ENCODE measurements at places on chromosomes 2 and 18.

GRCh38 chr2:25895610-25896009 is 17.3 kb upstream of the ASXL2 start:
- DNase-seq = no peak

DNA sequence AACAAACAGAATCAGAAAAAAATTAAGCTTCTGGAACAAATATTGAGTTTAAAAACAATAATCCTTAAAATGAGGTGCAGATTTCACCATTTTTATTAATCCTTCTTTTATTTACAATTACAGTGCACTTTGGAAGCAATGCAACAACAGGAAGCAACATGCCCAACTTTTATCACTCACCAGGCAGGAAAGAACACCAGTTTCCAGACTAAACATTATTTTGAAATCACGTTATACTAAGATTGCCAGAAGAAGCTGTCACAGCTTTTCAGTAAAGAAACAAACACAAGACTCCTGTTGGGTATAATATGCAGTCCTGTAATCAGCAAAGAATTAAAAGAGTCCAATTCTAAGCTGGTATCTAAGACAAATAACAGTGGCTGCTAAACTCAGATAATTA is 137.9 kb upstream of the ZC3H15 start:
- no peak for DNase-seq

GRCh38 chr18:54612237-54612636 is 21.2 kb downstream of the DYNAP start:
- DNase-seq = no peak

GRCh38 chr2:161486111-161486510 is 70.0 kb downstream of the TBR1 start:
- no peak for DNase-seq

Data from AG20443 (cell line).